ENCODE measurements at places on chromosomes 11 and 22.

- DNase-seq, result no peak
Measured at GRCh38 chr11:19892876-19893275, 180.2 kb downstream of the NAV2 start.

DNA sequence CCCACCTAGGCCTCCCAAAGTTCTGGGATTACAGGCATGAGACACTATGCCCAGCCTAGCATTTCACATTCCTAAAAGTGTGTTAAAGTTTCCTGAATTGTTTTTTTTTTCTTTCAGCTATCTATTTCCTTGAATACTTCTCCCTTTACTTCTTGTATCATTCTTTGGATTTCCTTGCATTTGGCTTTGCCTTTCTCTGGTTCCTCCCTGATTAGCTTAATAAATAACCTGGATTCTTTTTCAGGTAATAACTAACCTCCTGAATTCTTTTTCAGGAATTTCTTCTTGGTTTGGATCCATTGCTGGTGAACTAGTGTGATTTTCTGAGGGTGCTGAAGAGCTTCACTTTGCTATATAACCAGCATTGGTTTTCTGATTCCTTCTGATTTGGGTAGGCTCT, 47.9 kb downstream of the MRGPRX2 start:
- DNase-seq, result no peak

GRCh38 chr22:48719978-48720661, 1107.6 kb downstream of the BRD1 start:
- no peak for DNase-seq

- no peak for DNase-seq
Measured at GRCh38 chr11:83054001-83054400, 17.7 kb downstream of the RAB30 start.

DNA sequence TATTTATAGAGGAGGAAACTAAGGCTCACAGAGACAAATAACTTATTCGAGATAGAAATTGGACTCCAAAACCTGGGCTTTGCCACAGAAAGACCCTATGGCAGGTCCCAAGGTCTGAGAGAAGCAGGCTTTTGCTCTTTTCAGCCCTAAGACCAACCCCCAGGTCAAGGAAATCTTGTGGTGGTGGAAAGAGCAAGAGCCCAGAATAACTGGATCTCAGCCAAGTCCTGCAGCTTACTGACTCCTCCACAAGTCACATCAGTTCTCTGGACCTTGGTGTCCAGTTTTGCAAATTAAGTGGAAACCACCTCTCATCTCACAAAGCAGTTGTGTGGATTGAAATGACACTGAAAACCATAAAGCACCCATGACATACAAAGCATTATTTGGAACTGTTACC, 122.2 kb downstream of the C11orf58 start:
- no peak for DNase-seq

DNA sequence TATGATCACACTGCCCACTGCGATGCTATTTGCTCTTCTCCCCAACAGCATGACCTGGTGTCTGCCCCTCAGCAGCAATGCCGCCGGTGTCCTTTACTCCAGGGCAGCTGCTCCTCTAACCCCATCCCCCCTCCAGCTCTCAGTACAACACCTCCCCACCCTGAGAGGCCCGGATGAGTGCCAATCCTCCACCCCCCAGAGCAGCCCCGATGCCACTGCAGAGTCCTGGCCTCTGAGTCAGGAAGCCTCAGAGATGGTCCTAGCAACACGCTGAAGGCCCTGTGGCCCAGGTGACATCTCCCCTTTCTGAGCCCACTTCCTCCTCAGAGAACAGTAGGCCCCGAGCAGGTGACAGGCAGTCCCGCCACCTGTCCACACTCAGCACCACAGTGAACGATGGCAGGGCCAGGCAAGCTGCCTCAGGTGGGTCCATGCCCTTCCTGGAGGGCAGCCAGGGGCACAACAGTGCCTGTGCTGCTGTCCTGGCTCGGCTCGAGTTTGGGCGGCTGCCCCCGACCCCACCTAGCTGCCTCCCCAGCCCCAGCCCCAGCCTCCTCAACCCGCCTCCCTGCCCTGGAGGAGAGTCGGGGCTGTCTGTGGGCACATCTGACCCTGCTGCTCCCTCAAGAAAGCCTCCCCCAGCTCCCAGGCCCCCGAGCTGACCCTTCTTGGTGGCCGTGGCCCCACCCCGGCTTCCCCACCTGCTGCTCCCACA, 3.9 kb upstream of the NDUFS8 start:
- no peak for DNase-seq

GRCh38 chr11:94750319-94751217, 17.6 kb upstream of the AMOTL1 start:
- DNase-seq, result no peak

DNA sequence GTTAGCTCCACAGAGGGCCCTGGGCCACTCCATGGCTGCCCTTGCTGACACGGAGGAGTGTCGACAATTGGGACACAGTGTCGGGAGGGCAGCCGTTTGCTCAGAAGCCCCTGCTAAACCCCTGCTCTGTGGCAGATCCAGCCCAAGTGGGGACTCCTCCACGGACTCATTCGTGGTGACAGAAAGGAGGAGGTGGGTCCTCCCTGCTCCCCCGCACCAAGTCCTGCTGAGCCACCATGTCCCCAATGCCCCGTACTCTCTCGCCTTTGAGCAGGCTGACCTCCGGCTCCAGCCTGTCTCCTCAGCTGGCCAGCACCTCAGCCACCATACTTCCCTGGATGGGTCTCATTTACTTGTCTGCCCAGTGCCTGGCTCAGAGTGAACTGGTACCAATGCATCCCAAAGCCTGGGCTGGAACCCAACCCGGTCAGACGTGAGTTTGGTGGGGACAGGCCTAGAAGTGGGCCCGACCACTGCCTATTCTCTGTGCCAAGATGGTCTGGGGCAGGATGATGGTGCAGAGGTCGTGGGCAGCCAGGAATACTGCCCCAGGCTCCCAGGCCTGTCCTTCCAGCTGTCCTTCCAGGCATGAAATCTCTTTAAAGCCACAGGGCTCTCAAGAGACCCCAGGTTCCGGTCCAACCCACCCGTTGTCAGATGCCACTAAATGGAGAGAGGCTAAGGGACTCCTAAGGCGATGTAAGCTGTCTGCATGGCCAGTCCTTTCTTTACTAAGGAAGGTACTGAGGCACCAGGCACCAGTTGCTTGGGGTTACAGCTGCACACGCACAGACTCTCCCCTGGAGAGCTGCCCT, 4.3 kb downstream of the CBX6 start:
- DNase-seq, result no peak

GRCh38 chr22:44459551-44459950, 38.5 kb downstream of the RTL6 start:
- no peak for DNase-seq

GRCh38 chr22:42910221-42910942, 53.3 kb upstream of the ARFGAP3 start:
- DNase-seq, result no peak

GRCh38 chr11:78802058-78802761, 227.5 kb upstream of the NARS2 start:
- DNase-seq, result no peak

GRCh38 chr11:79942090-79942489, 501.3 kb upstream of the TENM4 start:
- DNase-seq, result no peak

GRCh38 chr11:80365980-80366379, 925.1 kb upstream of the TENM4 start:
- DNase-seq, result no peak

GRCh38 chr11:105023003-105023402, at the start of gene CASP5:
CASP5 (minus strand) TSS chr11:105023168; CDS start chr11:105023136, 32 bp downstream.
- DNase-seq, result no peak

DNA sequence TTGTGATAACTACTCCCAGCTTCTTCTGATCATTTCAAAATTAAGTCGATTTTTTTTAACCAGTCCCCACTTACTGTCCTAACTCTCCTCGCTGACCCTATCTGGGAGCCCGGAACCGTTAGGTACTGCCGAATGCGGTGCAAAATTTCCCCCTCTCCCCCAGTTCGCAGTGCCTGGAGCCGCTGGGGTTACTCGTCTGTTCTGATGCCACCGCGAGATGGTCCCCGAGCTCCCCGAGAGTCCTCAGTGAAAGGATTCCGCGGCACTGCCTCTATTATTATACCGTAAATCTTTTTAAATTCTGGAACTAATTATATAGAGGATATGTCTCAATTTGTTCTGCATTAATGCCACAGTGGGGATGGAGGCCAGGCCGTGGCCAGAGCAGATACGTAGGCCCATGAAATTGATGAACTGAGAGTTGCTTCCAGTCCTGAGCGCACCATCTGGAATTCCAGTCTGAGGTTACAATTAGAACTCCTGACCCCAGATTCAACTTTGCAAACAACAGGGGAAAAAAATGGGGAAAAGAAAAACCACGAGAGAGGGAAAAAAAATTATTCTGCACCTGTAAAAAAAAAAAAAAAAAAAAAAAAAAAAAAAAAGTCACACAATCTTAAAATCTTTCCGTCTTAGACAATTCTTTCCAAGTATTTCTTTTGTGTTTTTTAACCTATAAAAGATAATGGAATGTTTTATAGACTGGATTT, 4.3 kb upstream of the WT1 start:
- DNase-seq, result no peak

- DNase-seq, result no peak
Measured at GRCh38 chr22:46030231-46030880, 53.4 kb upstream of the WNT7B start.

- no peak for DNase-seq
Measured at GRCh38 chr11:122045181-122045586, 70.8 kb downstream of the BLID start.

- DNase-seq, result no peak
Measured at GRCh38 chr11:3225826-3226750, 6.1 kb downstream of the MRGPRE start.

DNA sequence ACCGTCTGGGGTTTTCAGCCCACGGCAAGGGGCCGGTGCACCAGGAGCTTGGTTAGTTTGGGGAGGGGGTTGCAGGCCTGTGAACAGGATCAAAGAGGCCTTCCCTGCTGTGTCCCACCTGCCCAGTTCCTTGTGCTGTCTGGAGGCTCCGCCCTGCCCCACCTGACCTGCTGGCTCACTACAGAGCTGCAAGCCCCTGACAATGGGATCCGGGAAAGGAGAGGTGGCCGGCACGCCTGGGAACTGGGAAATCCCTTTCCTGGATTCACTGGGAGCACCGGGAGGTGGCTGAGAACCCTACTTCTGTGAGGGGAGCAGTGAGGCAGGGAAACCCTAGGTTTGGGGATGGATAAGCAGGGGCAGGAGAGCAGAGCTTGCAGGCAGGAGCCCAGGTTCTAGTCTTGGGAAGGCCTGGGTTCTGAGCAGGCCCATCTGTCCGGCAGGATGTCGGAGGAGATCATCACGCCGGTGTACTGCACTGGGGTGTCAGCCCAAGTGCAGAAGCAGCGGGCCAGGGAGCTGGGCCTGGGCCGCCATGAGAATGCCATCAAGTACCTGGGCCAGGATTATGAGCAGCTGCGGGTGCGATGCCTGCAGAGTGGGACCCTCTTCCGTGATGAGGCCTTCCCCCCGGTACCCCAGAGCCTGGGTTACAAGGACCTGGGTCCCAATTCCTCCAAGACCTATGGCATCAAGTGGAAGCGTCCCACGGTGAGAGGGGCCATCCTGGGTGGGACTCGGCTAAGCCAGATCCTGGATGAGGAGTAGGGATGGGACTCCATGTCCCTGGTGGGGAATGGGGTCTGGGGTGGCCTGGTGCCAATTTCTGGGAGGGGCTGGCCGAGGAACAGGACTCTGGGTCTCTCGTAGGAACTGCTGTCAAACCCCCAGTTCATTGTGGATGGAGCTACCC, 786 bp downstream of the CAPN1 start:
- DNase-seq, result no peak

- DNase-seq, result no peak
Measured at GRCh38 chr11:75474878-75475766, 42.1 kb upstream of the KLHL35 start.

DNA sequence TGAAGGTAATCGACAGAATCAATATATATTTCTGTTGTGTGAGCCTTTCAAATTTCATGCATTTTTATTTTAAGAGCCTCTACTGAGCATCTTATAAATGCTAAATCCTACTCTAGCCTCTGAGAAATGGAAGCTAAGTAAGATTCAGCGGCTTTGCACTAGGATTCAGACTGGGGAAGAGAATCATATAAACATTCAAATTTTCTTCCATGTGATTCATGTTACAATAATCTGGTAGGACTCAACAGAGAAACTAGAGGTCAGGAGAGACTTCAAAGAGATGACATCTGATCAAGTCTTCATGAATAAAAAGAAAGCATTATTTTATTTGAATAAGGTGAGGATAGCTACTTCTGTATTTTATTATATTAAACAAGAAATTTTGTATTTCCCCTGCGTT, 538.9 kb downstream of the DLG2 start:
- no peak for DNase-seq

DNA sequence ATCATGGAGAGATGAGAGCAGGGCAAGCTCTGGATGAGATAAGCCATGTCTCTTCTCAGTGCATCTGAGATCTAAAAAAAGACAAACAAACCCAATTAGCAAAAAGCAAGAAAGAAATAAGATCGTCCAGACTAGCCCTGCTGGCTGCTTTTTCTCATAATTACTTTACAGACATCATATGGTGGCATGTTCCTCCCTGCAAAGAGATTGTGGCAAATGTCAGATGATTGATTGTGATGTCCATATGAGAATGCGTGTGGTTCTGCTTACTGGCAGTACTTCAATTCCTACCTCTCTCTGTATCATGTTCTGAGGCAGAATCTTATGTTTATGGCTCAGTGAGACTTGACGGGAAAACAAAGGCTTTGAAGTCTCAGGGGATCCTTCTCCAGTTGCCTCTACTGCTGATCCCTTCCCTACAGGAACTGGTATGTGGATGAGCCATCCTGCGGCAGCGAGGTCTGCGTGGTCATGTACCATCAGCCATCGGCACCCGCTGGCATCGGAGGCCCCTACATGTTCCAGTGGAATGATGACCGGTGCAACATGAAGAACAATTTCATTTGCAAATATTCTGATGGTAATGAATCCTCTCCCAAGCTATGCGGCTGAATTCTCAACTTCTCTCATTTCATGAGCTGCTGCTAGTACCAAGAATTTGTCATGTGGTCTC, 8.8 kb downstream of the LAYN start:
- no peak for DNase-seq

DNA sequence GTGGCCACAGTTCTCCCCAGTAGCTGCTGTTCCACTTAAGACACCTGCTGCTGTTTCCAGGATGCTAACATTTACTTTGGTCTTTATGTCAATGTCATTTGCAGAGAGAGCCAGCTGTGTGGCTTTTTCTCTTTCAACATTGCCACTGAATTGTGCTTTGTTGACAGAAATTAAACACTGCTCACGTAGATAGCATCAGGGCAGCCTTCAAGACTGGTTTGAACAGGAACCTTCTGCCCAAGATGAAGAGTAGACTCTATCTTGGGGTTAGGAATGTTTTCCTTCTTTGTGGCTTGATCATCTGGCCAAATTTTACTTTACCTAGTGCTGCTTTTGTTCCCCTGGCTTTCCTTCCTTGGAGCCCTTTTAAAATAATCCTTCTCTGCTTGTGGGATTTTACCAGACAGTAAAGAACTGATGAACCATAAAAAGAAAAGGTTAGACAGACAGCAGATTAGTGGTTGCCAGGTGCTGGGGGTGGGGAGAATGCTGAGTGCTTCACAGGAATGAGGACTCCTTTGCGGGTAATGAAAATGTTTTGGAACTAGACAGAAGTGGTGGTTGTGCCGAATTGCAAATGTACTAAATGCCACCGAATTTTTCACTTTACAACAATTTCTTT, 22.7 kb upstream of the XBP1 start:
- no peak for DNase-seq
